CD4-positive, alpha-beta T cell treated with Interleukin-17A for 1 hour (primary cell): ENCODE measurements at places on chromosomes 11 and 22.

- DNase-seq = no peak
These were observed 37.9 kb downstream of the MAPK1 start for GRCh38 chr22:21829523-21829922.

GRCh38 chr11:257766-258493 is 20.3 kb upstream of the NLRP6 start:
- DNase-seq = no peak

DNA sequence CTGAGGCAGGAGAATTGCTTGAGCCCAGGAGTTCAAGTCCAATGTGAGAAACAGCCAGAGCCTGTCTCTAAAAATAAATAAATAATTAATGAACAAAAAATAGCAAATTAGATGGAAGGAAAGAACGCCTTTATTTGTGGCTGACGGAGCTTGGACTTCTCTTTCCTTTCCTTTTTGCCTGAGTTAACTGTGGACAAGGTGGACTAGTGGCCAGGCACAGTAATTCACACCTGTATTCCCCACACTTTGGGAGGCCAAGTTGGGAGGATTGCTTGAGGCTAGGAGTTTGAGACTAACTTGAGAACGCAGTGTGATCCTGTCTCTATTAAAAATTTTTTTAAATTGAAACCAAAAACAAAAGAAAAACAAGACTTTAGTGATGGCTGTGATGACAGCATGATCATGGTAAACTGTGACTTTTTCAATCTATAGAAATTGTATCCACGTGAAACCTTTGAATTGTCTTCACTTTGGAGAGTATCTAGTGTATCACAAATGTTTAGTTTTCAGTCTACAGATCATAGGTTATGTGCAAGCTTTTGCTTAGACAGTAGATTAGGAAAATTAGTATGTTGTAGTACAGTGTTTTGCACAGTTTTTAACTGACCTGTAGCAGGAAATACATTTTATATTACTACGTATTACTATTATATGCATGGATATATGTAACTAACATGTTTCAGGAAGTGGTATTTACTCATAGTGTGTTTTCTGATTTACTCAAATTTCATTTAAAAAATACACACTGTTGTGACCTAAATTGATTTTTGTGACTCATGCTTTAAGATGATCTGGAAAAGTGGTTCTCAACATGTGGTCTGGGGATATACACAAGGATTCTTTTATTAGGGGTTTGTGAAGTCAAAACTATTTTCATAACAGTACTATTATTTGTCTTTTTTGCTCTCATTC is 42.1 kb downstream of the KDM2A start:
- no peak for DNase-seq

- DNase-seq = no peak
These were observed 15.1 kb downstream of the LIMK2 start for GRCh38 chr22:31227186-31227585.

DNA sequence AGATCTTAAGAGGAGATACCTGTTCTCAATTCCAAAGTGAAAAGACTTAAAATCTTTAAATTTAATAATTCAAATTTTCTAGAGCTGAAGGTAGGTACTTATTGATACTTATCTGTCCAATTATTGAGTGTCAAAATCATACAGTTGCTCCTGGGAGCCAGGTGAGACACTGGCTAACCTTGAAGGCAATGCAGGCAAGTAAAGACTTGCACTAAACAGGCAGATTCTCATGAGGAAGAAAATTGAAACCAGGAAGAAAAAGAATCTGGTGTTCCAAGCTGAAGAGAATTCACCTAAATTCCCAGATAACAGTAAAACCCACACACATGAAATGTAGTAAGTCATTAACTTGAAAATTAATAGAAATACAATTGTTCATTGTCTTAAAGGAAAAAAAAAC is 30.3 kb downstream of the VSIG10L2 start:
- no peak for DNase-seq
